ENCODE measurements at places on chromosomes 6 and 20. TPM values are rescaled to one million over a fixed set of nuclear protein-coding genes. Genes with fewer than 3 reads are reported as not detected.

TRIM10 gene
- 0.09 TPM for total RNA-seq

- no peak overlapping the region for H3K4me3 ChIP-seq
- no peaks in the 10 kb centered on the region for H3K4me1 ChIP-seq
- H3K36me3 ChIP-seq, result no peaks in the 10 kb centered on the region
- DNase-seq, result no peak
- no peak overlapping the region for H3K27ac ChIP-seq
Measured at GRCh38 chr6:115467726-115468125, 593.0 kb downstream of the FRK start.

GRCh38 chr6:35919085-35919826 is 1.6 kb downstream of the SRPK1 start:
- H3K4me1 ChIP-seq, result peaks cover 33% of the 10 kb centered on the region
- H3K27me3 ChIP-seq, result no peaks in the 10 kb centered on the region
- H3K36me3 ChIP-seq, result peaks cover 52% of the 10 kb centered on the region
- peak overlapping the region; percentile 94 for H3K4me3 ChIP-seq

- H3K4me3 ChIP-seq, result no peak overlapping the region
- H3K4me1 ChIP-seq, result peaks cover 4% of the 10 kb centered on the region
- H3K27me3 ChIP-seq, result peaks cover 38% of the 10 kb centered on the region
Measured at GRCh38 chr6:12968290-12968689, 251.7 kb downstream of the PHACTR1 start.

GRCh38 chr6:12941422-12941821 is 224.9 kb downstream of the PHACTR1 start:
- peaks cover 5% of the 10 kb centered on the region for H3K27me3 ChIP-seq
- H3K4me1 ChIP-seq, result peaks cover 12% of the 10 kb centered on the region
- H3K4me3 ChIP-seq, result no peak overlapping the region

Measured in activated T-helper 2 cell treated with anti-CD3 and anti-CD28 coated beads, Interferon-gamma antibody, Interleukin-2, Interleukin-4, amounts not matched to agents 10 μg/mL and 5 μg/mL and 100 μg/mL, durations not matched to agents 14 hours and 24 hours and 36 hours (primary cell).